Hematopoietic multipotent progenitor cell treated with erythropoietin and hydrocortisone succinate and interleukin-3 and kit ligand, for 17 days (in vitro differentiated cells): ENCODE measurements at places on chromosomes 7 and 10.

GRCh38 chr10:128018236-128018635, 108.0 kb downstream of the MKI67 start:
- no peak for DNase-seq

GRCh38 chr10:80253266-80253962, 36.0 kb downstream of the MAT1A start:
- DNase-seq = no peak

GRCh38 chr10:96873756-96874467, 41.8 kb downstream of the LCOR start:
- no peak for DNase-seq

- no peak for DNase-seq
Observed at GRCh38 chr7:146635205-146636032, 518.8 kb downstream of the CNTNAP2 start.

- no peak for DNase-seq
Observed at GRCh38 chr10:71253981-71254818, 41.8 kb downstream of the UNC5B start.

DNA sequence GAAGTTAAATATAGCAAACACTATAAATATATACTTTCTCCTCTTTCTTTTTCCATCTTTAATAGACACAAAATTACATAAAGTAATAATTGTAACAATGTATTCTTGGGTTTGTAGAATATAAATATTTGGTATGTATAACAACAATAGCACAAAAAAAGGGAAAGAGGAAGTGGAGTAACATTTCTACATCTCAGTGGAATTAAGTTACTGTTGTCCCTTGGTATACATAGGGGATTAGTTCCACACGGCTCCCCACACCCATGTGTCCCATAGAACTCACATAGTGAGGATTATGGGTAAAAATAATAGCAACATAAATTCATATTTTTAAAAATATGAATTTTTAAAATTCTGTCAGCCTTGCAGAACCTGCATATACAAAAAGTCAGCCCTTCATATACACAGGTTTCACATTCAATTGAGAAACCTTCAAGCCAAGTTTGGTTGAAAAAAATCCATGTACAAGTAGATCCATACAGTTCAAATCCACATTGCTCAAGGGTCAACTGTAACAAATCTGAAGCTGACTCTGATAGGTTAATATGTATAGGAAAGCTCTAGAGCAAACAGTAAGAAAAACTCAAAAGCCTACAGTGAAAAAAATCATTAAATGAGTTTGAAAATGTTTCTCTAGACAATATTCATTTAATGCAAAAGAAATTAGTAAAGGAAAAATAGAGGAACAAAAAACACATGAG, 92.4 kb downstream of the HYCC1 start:
- DNase-seq = no peak

GRCh38 chr7:19677180-19677579, 31.7 kb downstream of the POLR1F start:
- no peak for DNase-seq

GRCh38 chr10:44939691-44940401, 19.8 kb upstream of the RASSF4 start:
- DNase-seq = no peak

GRCh38 chr7:46007990-46008643, 87.0 kb upstream of the IGFBP3 start:
- DNase-seq = no peak

GRCh38 chr10:98252464-98252863, 15.5 kb downstream of the LOXL4 start:
- DNase-seq = no peak

GRCh38 chr7:88700725-88701124, 58.8 kb upstream of the ZNF804B start:
- no peak for DNase-seq

- no peak for DNase-seq
Observed at GRCh38 chr10:520402-520787, 169.1 kb downstream of the DIP2C start.

- DNase-seq = no peak
Observed at GRCh38 chr7:131031099-131031868, 296.4 kb upstream of the MKLN1 start.

GRCh38 chr10:14032406-14032998, 298.2 kb downstream of the FRMD4A start:
- DNase-seq = peak; percentile 16

DNA sequence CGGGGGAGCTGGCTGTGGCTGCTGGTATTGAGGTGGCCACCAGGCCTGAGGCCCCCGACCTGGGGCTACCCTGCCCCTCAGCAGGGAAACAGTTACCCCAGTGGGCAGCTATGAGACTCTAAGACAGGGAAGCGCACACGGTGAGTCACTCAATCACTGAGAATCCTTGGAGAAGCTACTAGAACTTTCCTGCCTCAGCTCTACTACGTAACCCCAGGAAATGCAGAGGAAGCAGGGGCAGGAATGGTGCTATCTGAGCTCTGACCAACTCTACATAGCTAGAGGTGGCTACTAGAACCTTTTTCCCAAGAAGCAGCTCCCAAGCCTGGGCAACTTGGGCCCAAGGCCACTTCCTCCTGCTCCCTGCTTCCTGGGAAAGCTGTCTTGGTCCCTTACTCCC, 11.8 kb downstream of the DNAJB12 start:
- no peak for DNase-seq

DNA sequence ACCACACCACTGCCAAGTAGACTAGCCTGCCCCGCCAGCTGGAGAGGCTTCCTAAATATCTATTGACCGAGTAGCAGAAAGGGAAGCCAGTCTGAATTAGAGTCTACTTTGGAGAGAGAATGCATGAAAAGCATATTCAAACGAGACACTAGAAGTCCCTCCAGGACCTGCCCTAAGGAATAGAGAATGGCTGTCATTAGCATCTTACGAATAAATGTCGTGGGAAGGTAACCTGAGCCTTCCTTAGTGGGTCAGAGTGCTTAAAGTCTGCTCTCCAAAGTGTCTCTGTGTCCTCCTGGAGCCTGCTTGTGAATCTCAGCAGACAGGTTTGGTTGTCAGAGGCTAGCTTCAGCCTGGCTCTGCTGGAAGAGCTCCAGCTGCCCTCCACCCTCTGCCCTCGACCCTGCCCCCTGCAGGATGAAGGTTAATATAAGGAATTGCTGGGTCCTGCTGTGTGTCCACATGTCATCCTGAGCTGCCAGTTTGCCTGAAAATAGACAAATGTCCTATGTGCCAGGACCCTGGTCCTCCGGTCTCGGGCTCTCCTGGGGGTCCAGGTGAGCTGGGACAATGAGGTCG, 33.4 kb downstream of the FAM241B start:
- DNase-seq = no peak

DNA sequence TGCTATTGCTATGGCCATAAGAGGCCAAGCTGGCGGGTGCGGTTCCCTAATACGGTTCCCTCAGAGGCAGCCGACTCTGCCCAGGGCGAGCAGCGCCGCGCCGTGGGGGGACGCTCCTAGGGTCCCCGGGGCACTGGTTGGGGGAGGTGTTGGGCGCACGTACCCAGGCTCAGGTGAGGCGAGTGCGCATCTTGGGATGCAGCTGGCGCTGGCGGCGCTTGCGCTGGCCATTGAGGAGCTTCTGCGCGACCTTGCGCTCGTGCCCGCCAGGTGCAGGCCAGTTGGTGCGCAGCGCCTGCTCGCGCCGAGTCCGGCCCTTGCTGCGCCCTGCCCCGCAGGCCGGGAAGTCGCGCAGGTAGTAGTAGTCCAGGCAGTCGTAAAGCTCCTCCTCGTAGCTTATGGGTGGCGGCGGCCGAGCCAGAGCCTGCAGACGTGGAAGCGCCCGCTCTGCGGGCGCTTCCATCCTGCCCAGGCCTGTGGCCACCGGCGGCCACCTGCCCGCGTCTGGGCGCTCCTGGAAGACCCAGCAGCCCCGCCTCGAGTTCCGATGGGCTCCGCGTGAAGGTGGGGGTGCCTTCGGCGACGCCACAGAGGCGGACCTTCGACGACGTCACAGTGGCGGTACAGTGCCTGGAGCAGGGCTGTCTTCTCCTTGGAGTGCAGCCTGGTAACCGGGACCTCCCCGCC, at the start of gene NUPR2:
Gene NUPR2 (minus strand): TSS at position 566 of the 687 bp plus-strand sequence. CDS start 103 bp downstream, at position 463.
- DNase-seq = no peak

GRCh38 chr7:97013845-97014134, 8.4 kb downstream of the DLX6 start:
- no peak for DNase-seq

GRCh38 chr7:17947620-17948019, 7.3 kb upstream of the SNX13 start:
- DNase-seq = no peak

GRCh38 chr7:128271471-128271941, 30.4 kb downstream of the LEP start:
- no peak for DNase-seq

GRCh38 chr7:102214477-102215072, 72.1 kb upstream of the SH2B2 start:
- no peak for DNase-seq

DNA sequence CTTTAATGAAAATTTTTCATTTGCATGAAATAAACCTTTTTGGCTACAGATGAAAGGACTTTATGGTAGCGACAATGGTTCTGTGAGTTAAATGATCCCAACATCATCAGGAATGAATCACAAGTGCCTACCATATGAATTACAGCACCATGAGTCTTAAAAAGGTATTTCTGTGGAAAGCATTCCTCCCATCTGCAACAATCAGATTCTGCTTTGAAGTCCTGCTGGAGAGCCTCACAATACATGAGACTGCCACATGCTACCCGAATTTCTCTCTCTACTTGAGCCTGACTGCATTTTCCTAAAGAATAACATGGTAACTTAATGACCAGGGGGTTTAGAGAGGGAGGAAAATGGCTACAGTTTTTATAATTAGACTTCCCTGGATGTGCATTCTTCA, 190.3 kb downstream of the TWIST1 start:
- no peak for DNase-seq

GRCh38 chr7:3283130-3283704, 17.8 kb upstream of the SDK1 start:
- DNase-seq = no peak

DNA sequence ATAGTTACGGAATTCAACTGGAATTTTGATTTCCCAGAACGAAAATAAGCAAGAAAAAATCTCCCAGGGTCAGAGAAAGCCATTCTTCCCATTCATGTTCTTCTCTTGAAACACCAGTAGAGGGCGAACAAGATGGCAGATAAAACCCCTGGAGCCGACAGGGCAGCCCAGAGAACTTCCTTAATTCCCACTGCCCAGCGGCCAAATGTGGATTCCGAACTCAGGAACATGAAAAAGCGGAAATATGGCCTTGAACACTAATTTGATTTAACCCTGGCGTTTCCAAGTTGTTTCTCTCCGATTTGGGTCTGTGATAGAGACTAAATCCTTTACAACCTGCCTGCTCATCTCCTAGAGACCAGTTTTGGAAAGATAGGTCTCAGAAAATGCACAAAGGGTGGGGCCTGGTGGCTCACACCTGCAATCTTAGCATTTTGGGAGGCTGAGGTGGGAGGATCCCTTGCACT, 100.7 kb upstream of the WAC start:
- peak; percentile 32 for DNase-seq

- DNase-seq = no peak
Observed at GRCh38 chr7:141990011-141990725, 5.5 kb upstream of the MGAM start.

DNA sequence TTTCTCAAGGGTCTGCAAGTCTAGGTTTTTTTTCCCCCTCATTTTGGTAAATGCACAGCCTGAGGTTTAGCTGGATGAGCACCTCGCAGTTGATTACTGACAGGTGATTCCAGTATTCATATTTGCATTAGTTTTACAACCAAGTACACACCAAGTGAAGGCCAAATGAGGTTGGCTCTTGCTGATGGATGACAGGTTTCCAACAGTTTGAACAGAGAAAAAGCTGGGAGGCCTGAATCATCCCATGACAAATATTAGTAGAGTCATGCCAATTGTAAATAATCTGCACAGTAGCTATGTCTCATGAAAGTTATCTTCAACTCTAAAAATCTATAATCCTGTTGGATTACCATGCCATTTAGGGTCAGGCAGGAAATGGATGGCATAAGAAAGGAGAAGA, 399.8 kb downstream of the HTR7 start:
- DNase-seq = no peak

DNA sequence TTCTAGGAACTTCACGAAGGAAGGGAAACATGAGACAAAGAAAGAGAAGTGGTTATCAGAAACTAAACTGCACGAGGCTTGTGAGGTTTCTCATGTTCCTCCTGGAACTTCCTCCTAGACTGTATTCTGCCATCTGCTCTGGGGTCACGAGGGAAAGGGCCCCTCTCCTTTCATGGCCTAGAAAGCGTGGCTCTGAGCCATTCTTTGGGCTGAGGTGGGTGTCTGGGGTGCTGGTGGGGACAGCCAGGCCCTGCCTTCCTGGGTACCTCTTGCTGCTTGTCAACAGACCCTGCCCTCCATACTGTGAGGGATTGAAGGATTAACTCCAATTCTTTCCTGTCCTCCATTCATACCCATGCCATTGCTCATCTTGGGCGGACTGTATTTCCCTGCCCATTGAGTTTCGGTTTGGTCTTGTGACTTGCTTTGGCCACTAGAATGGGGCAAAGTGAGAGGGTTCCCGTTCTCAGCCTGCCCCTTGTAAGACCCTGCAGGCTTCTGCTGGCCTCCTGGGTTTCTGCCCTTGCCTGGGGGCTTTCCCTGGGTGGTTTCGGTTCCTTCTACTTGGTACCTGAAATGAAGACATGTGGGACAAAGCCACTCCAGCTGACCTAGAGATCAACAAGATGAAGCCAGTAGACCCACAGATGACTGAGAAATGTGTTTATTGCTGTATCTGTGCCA, 14.9 kb upstream of the GIMAP8 start:
- no peak for DNase-seq

DNA sequence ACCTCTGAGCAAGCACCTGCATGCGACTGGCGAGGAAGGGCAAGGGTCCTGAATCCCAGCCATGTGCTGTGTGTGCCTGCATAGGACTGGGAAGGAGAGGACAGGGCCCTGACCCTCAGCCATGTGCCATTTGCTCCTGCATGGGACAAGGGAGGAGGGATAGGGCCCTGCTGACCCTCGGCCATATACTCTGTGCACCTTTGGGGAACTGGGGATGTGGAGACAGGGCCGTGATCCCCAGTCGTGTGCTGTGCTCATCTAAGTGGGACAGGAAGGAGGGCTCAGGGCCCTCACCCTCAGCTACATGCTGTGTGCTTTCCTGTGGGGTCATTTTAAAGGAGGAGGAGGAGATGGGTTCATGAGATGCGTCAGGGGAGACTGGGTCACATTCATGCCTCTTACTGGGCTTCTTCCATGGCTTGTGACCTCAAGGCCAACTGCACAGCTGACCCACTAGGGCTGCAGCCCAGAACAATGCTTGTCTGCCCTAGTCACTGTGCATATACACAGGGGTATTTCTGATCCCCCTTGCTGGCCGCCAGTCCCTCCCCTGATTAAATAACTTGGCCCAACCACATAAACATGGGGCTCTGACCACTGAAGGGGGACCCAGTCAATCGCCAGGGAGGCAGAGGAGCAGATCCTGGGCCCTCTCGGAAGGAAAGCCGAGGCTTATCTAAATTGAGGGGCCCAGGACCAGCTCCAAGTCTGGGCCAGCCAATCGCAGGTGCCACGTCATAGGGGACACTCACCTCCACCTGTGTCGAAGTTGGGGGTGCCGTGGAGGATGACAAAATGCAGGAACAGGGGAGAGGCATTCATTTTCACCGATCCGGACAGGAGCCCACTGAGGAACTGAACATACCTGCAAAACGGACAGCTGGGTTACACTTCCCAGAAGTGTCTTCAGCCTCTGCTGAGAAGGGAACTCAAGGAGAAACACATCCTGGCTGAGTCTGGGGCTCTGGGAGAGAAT, 167.3 kb downstream of the TNS3 start:
- DNase-seq = no peak

GRCh38 chr7:112370436-112370835, 79.8 kb upstream of the IFRD1 start:
- no peak for DNase-seq
